HCT116 (cell line): ENCODE measurements at places on chromosomes 5 and 9. TPM values are rescaled to one million over a fixed set of nuclear protein-coding genes. Genes with fewer than 3 reads are reported as not detected.

OLFML2A gene
- 6.3 TPM for total RNA-seq

PRSS3 gene
- total RNA-seq, result 66.3 TPM

GCNT4 gene
- total RNA-seq, result 0.07 TPM

CNTNAP3B gene
- 24.3 TPM for total RNA-seq

RNF208 gene
- 26.1 TPM for total RNA-seq

- DNase-seq, result no peak
Measured at GRCh38 chr5:64807520-64807919, 38.8 kb downstream of the CWC27 start.

DNA sequence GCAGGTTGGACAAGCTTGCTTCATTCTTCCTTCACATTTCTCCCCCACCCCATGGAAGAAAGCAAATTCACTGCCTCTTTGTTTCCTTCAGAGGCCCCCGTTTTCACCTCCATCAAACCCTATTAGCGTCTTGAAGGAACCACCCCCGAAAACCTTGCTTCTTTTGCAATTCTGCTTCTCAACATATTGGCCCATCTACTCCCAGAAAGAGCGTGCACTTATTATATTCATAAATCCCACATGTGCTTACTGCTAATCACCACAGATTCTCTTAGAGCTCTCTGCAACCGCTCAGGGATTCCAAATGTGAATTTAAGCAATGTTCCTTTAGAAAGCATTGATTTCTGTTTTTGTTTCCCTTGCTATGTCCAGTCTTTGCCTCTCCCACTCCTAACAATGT lies 1.1 kb downstream of the F2RL2 start:
- no peak for DNase-seq

GRCh38 chr5:119439140-119439631 lies 13.1 kb upstream of the HSD17B4 start:
- no peak for DNase-seq

DNA sequence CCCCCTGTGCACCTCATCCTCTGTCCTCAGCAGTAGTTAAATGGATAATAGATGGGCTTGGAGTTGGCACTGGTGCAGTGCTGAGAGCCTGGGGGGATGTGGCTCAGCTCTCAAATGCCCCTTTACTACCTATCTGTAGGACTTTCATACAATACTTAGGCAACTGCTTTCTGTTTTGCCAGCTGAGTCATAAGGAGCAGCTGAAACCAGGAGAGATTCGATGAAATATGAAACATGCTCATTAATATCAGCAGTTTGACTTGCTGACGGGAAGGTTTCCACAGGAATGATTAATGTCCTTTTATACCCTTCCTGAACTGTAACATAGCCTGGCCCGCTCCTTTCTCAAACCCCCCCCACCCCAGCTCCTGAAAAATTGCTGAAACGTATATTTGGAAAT lies 142.6 kb downstream of the SAXO1 start:
- no peak for DNase-seq

- no peak for DNase-seq
Measured at GRCh38 chr5:167008705-167009104, 1282.7 kb upstream of the WWC1 start.

DNA sequence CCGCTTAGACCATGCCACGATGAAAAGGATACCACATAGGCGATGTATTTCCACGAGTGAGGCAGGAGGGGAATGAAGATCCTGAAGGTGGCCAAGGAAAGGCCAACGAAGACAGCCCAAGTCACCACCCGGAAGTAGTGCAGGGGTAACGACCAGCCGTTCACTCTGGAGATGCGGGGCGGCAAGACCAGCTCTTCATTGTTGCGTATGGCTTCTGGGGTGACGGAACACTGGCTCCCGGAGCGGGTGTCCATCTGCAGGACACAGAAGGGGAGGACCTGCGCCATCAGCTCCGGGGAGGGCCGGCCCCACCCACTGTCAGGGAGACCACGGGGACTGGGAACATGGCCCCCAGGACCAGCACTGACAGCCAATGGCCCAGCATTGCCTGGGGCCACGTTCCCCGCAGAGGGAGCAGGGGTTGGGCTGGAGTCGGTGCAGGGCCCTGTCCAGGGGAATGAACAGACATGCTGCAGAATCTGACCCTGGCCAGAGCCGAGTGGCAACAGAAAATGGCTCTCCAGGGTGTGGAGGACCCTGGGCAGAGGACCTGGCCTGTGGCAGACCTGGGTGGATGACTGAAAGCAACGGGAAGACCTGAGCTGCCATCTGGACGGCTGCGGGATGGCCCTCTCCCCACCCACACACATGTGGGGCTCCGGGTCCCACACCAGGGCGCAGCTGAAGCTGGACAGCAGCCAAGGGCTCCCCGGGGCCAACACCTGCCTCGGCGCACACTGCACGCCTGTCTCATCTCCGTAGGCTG lies 17.7 kb downstream of the ZDHHC11B start:
- DNase-seq, result no peak

GRCh38 chr5:82259172-82259800 lies 18.9 kb downstream of the RPS23 start:
- DNase-seq, result peak; percentile 18

DNA sequence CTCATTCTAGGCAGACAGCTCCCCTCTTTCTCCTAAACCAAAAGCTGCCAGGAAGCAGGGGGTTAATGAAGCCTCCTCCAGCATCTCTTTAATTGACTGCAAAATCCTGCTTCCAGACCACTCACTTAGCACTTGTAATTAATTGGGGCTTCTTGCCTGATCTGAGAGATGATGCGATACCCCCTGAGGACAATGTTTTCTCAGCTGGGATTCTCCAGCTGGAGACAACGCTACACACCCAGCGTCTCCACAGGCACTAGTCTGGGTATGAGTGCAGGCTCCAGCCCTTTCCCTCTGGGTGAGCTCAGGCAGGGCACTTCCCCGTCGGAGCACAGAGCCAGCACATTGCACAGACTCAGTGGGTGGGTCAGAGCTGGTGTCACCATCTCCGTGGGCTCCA lies 16.1 kb downstream of the CPLX2 start:
- no peak for DNase-seq
